Stimulated activated CD4-positive, alpha-beta T cell treated with anti-CD3 and anti-CD28 coated beads, Interleukin-12 subunit alpha, Interleukin-12 subunit beta, amount 100 ng/mL, for 24 hours (primary cell): ENCODE measurements at places on chromosomes 7 and 10.

DNA sequence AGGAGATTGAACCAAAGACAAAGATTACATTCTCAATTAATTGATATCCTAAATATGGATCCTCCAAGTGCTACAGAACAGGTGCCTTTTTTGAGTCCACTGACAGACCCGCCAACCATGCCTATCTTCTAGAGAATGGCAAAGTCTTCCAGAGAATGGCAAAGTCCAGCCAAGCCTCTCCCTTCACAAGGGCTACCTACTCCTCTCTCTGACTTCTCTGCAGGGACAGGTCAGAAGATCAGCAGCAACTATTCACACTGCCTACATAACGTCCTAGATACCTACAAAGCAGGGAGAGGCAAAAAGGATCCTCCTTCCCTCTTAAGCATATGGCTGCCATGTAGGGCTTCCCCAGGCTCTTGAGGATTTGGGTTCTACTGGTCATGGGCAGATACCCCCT is 12.4 kb downstream of the UBE2H start:
- DNase-seq, result no peak

- DNase-seq, result no peak
Measured at GRCh38 chr7:16795624-16796023, 9.2 kb downstream of the AGR2 start.

- DNase-seq, result no peak
Measured at GRCh38 chr10:33410860-33411234, 76.4 kb upstream of the NRP1 start.

- DNase-seq, result no peak
Measured at GRCh38 chr10:101011517-101012423, 12.2 kb downstream of the LZTS2 start.

DNA sequence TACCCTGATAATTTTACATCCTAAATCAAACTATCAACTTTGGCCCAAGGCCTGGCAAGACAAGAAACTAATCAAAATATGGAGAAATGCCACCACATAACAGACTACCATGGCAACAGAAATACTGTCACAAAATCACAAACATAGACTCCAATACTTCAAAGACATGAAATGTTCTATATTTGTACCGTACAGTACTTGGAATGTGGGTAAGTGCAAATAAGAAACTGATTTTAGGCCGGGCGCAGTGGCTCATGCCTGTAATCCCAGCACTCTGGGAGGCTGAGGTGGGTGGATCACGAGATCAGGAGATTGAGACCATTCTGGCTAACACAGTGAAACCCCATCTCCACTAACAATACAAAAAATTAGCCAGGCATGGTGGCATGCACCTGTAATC is 9.2 kb downstream of the TNPO3 start:
- DNase-seq, result no peak

GRCh38 chr7:130868139-130868538 is 134.1 kb upstream of the KLF14 start:
- DNase-seq, result no peak

DNA sequence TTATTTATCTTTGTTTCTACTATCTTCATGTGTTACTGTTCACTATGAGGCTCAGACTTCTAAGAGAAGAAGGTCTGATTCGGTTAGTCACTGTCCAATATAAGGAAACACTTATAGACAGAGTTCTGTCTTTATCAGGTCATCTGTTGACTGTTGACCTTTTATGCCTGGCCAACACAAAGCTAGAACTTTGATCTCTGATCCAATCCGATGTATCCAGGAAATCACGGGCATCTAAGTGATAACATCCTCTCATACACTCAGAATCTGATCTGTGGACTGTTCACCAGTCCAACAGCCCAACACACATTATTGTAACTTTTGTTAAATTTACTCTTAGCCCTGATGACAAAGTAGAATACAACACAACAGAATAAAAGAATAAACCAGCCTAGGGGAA is 114.6 kb downstream of the SRI start:
- DNase-seq, result no peak

DNA sequence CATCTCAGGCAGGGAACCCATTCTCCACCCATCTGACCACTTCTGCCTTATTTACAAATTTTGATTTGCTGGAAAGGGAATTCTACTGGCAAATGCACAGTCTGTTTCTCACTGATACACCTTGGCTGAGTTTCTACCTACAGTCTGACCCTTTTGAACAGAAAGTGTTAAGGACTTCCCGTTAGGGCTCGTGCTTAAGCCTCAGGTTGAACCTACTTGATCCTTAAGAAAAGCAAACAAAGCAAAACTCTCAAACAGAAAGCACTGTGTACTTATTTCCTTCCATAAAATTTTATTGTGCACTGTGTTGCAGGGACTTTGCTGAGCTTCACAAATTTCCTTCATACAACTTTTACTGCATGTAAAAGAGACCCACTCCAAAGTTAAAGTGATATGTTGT is 367.8 kb downstream of the NRG3 start:
- no peak for DNase-seq

GRCh38 chr7:158407581-158408317 is 179.9 kb downstream of the PTPRN2 start:
- DNase-seq, result no peak

DNA sequence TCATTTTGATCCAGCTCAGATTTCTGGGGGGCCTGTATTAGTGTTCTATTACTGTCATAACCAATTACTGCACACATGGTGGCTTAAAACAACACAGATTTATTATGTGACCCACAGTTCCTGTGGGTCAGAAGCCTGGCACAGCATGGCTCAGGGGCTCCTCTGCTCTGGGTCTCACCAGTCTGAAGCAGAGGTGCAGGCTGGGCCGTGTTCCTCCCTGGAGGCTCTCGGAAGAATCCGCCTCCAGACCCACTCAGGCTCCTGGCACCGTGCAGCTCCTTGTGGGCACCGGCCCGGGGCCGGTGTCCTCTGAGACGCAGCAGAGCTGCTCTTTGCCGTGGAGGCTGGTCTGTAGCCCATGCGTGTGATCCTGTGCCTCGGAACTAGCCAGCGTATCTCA is 61.5 kb downstream of the RAMP3 start:
- DNase-seq, result no peak

GRCh38 chr7:2084331-2084730 is 148.4 kb downstream of the MAD1L1 start:
- no peak for DNase-seq

DNA sequence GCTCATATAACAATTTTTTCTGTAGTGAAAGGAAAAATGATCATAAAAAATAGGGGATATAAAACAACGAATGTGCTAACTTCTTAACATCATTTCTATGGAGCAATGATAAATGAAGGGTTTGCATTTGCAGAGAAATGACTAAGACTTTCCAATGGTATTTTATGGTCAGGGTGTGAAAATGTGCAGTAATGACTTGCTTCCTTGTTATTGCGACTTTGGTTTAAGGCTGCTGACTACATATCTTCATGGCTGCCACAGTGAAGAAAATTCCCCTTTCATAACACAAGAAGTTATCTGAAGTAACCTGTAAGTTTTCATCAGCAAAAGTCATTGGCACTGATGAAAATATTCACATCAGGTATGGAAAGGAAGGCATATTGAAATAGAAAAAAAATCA is 166.1 kb upstream of the NRG3 start:
- no peak for DNase-seq

GRCh38 chr7:26200038-26200443 is 505 bp downstream of the HNRNPA2B1 start:
- DNase-seq, result peak; percentile 56

- no peak for DNase-seq
Measured at GRCh38 chr10:71990706-71991269, 26.6 kb downstream of the CHST3 start.

DNA sequence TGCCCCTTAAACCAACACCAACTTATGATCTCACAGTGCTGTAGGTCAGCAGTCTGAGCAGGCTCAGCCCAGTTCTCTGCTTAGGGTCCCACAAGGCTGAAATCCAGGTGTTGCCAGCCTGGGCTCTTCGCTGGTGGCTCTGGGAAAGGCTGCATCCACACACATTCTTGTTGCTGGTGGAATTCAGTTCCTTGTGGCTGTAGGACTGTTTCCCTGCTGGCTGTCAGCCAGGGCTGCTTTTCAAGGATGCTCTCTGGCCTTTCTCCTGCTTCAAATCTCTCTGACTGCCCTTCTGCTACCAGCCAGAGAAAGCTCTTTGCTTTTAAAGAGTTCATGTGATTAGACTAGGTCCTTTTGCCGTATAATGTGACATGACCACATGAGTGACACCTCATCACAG is 15.3 kb downstream of the POLL start:
- DNase-seq, result no peak

GRCh38 chr10:2915412-2915811 is 151.9 kb upstream of the PFKP start:
- no peak for DNase-seq

DNA sequence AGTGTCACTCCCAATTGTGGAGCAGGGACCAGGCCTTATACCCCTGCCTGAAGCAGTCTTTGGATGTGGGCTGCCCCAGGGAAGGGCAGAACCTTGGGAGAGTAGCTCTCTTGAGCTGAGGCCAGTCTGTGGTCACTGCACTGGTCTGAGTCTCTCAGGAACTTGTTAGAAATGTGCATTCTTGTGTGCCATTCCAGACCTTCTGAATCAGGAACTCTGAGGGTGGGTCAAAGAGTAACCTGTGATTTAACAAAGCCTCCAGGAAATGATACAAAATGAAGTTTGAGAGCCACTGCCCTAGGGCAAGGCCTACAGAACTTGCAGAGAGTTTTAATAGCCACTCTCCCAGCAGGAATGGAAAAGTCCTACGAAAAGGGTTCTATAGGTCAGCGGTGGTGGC is 68.1 kb downstream of the LYZL1 start:
- DNase-seq, result no peak

DNA sequence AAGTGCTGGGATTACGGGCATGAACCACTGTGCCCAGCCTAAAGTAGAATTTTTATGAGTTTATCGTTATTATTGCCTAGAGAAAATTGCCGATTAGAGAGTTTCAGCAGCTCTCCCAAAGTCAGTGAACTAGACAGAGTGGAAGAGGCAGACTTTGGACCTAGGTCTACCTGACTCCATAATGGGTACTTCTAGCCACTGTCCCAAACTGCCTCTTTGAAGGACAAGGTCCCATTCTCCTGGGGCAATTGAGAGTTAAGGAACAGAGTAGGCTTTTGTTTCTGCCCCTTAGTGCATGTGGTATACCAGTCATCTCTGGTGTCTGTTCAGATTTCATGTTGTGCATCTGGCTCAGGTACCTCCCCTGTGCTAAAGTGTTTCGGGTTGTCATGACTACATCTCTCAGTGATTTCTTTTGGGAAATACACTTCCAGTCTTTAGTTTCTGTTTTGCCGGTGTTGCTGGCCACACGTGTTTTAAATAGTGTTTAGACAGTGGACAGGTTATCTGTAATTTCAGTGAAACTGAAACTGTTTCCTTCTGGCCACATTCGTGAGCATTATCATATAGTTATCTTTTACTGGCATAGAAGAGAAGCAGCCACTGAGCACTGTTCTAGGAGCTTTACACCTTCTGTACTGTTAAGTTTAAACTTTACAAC is 4.7 kb downstream of the TMEM236 start:
- no peak for DNase-seq

GRCh38 chr7:101156866-101157589 is 2.8 kb downstream of the AP1S1 start:
- no peak for DNase-seq

DNA sequence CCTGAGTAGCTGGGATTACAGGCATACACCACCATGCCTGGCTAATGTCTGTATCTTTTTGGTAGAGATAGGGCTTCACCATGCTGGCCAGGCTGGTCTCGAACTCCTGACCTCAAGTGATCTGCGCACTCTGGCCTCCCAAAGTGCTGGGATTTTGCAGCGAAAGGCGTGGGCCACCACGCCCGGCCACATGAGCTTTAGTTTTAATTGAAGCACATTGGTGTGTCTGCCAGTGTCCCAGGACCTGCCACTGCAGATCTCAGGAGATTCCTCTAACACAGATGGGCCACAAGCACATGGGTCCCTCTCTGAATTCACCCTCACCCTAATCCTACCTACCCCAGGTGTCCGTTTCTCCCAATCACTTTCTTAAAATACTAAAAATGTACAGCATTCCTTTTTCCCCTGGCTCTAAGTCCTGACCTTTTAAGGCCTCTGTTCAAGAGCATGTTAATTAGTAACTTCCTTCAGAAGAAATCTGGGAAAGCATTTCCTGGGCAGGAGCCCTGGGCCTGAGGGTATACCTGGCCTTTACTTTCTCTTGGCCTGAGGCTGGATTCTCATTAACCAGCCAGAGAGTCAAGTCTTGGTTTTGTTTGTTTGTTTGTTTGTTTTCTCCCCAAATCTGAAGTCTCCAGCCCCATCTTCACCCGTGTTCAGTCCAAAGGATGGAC is 82.6 kb downstream of the PRPF18 start:
- no peak for DNase-seq

GRCh38 chr7:76310102-76310957 is 7.9 kb downstream of the HSPB1 start:
- DNase-seq, result no peak

DNA sequence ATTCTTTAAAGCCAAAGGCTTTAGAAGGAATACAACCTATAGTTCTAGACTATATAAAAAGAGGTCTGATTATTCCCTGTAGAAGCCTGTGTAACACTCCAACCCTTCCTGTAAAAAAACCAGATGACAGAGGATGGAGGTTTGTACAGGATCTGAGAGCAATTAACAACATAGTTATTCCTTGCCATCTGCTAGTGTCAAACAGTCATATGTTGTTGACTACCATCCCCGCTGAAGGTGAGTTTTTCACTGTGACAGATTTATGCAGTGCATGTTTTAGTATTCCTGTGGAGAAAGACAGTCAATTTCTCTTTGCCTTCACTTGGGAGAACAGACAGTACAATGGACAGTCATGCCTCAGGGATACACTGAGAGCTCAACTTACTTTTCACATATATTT is 19.0 kb upstream of the SLC26A4 start:
- DNase-seq, result no peak

DNA sequence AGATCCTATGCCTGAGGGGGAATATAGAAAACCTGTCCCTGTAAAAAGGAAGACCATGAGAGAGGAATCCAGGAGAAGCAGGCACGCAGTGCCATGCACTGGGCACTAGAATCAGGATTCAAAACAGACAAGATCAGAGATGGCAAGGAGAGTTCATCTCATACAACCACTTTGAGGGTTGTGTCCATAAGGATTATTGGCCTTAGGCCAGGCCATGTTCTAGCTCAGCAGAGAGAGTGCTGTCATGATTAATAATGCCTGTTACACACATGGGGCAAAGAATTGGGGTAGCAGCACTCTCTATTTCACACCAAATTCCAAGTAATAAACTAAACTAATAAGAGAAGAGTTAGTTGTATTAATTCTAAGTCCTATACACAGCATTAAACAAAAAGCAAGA is 29.1 kb downstream of the EZH2 start:
- DNase-seq, result no peak
